Activated T-helper 2 cell treated with anti-CD3 and anti-CD28 coated beads, Interferon-gamma antibody, Interleukin-2, Interleukin-4, amounts not matched to agents 10 μg/mL and 5 μg/mL and 100 μg/mL, durations not matched to agents 14 hours and 24 hours and 36 hours (primary cell): ENCODE measurements at places on chromosomes 3 and 15. TPM values are rescaled to one million over a fixed set of nuclear protein-coding genes. Genes with fewer than 3 reads are reported as not detected.

NRROS gene
- 51.4 and 53.2 TPM in 2 replicates for total RNA-seq

A4GNT gene
- not detected in 2 replicates for total RNA-seq

SLC28A1 gene
- total RNA-seq = not detected in 2 replicates

SYNM gene
- 0.46 and 0.55 TPM in 2 replicates for total RNA-seq

ZDHHC23 gene
- 2.6 and 2.9 TPM in 2 replicates for total RNA-seq
